ENCODE measurements at places on chromosomes 7 and 10.

DNA sequence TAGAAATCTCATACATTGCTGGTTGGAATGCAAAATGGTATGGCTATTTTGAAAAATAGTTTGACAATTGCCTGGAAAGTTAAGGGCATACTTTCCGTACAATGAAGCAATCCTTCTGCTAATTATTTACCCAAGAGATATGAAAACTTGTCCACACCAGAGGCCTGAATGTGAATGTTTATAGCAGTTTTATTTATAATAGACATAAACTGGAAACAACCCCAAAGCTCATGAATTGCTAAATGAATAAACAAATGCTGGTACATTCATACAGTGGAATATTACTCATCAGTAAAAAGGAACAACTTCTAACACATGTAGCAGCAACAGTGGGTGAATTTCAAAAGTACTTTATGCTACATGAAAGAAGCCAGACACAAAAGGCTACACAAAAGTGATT is 42.7 kb downstream of the MMRN2 start:
- DNase-seq: no peak

- no peak for DNase-seq
Measured at GRCh38 chr10:74909670-74910069, 83.3 kb downstream of the KAT6B start.

- no peak for DNase-seq
Measured at GRCh38 chr7:116185956-116186355, 24.4 kb upstream of the TES start.

DNA sequence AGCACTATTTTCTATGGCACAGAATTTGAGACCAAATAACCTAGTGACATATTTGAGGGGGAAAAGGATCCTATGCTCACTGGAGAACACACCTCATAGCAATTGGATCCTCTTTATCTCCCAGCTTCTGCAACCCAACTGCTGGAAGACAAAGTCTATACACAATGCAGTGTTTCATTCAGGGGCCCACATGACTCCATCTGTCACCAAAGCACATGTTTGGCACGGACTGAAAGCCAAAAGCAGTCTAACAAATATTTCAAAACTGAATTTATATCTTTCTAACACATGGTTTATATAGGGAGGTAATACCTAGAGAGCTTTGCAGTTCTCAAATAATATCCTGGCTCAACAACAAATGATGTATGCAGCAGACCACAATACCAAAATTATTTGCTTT is 39.2 kb downstream of the ADAM12 start:
- no peak for DNase-seq

Data from inflammatory macrophage treated with lipopolysaccharide for 4 hours (primary cell).